Mucosa of gallbladder (tissue), 1 donor: ENCODE measurements at places on chromosomes 2 and 18.
A peak's percentile ranks its signal among the peaks of the same experiment; 100 is the strongest.

- DNase-seq: no peak
These were observed 29.1 kb downstream of the EMX1 start for GRCh38 chr2:72946466-72946865.

GRCh38 chr2:26970928-26971627, 641 bp downstream of the MAPRE3 start:
- DNase-seq: no peak

GRCh38 chr2:138115666-138116065, 151.4 kb downstream of the HNMT start:
- no peak for DNase-seq

DNA sequence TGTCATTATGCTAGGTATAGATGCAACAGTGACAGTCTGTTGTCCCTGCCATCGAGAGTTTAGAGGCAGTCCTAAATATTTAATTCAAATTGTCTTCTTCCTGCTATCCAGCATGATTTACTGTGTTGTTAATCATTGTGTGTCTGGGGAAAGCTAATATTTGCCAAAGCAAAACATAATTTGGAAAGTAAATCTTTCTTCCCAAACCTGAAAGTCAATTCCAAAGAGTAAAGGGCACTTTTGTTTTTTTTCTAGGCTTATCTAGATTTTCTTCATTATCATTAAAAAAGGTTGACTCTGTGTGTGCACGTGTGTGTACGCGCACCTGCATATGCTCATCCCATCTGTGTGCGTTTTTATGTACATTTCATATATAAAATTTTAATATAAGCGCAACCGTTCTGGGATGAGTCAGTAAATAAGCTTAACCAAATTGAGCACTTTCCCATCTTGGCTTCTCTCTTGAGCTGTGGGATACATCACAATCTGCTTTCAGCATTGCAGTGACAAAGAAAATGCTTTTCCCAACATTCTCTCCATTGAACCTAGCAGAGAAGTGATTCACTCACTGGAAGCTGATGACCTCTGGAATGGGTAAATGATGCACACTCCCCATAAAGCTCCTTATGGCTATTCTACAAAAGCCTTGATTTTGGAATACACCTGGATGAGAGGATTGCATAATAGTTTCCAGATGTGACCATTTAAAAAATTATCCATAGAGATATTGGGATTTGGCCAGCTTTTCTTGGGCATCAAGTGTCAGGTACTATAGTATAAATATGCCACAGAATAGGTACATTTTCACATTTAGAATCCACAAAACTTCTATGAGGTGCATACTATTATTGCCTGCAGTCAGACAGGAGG, 488.4 kb downstream of the ADCYAP1 start:
- DNase-seq: no peak

- DNase-seq: no peak
These were observed 280.9 kb downstream of the NEDD4L start for GRCh38 chr18:58324824-58325480.

GRCh38 chr2:190637281-190637734, 11.6 kb upstream of the NAB1 start:
- no peak for DNase-seq

DNA sequence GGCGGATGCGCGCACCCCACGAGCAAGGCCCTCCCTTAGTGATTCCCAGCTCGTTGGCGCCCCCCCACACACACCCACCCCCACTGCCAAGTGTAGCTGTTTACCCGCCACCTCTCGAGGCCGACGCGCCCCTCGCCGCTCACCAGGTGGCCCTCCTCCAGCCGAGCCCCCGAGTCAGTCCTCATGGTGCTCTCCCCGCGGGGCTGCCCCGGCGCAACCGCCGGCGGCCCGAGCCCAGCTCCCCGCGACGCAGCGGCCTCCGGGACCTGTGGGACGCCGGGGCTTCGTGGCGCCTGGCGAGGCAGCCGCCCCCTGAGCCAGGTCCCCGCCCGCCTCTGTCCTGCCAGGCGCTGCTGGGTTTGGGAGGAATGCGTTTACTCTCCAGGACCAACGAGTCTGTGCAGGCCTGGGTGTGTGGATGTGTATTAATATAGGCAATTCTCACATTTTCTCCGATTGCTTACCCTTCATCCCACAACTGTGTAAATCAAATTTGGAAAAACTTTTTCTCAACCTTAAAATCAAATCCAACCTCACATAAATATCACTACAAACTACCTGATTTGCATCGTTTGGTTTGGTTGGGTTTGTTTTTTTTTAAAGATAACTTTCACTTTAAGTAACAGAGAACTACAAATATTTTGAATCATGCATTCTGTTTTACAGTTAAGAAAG, at the start of gene TMEM237:
TMEM237 (minus strand) TSS at position 288 of the 675 bp plus-strand sequence; CDS start at position 185, 103 bp downstream.
- DNase-seq: peak; percentile 29

DNA sequence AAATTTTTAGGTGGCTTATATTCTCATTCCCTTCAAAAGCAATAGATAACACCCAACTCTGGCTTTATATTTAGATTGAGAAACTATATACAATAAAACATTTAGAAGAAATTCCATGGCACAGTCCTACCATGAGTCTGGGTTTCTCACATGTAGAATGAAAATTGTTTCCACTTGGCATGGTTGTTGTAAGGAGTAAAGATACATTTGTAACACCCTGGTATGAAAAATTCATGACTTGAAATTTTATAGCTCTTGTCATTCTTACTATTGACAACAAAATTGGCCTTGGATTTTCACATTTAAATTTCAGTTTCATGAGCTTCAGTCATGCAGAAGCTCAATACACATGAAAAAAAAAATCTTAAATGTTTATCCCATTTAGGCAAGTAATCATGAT, 92.5 kb upstream of the CBLN2 start:
- DNase-seq: no peak

DNA sequence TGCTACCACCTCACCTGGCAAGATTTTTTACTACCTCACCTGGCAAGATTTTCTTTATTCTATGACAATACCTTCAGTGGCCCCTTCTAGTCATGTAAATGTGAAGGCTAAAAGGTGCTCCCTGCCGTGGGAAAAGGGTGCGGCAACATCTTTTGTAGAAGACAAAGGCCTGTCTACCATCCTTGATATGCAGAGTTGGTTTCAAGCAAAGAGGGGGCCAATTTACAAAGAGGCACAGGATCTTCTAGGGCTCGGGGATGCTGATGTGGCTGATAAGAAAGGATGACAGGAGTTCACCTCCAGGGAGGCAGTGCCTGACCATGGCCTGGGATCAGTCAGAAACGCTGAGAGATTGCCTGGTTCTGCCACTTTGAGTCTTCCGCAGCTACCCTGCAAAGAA, 165.4 kb upstream of the SLC1A4 start:
- DNase-seq: no peak

GRCh38 chr2:213451542-213452239, 167.4 kb downstream of the SPAG16 start:
- peak; percentile 42 for DNase-seq

DNA sequence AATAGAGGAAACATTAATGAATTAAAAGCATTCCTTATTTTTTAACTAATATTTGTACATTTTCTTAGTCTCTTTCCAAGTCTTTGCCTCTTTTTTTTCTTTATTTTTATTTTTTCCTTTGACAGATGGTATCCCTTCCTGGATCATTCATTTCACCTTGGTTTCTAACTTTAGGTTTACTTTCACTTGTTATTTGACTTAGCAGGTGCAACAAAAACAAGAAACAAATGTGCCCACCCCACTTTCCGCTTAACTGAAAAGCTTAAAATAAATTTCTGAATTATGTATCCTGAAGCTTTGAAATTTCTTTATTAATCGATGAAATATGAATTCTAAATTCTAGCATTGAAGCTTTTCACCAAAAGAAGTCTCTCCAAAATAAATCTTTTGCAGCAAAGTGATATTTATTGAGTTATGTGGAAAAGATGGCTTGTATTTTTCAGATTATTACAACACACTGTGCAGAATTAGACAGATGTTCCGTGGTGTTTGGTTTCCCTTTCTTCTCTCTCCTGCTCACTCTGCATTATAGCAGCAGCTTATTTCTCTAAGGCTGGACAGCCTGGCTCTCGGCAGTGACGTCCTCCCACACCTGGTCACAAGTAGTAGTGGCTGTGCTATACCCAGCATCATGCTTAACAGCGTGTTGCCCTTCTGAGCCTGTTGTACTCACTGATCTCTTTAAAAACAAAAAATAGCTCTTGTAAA, 99.1 kb upstream of the ZNF397 start:
- DNase-seq: no peak

- DNase-seq: no peak
These were observed 68.2 kb downstream of the LRATD1 start for GRCh38 chr2:14700753-14701152.

GRCh38 chr18:78006006-78006773, 756.5 kb downstream of the GALR1 start:
- no peak for DNase-seq

GRCh38 chr2:173393186-173393585, 38.5 kb downstream of the CDCA7 start:
- no peak for DNase-seq

- no peak for DNase-seq
These were observed 48.9 kb downstream of the TGIF1 start for GRCh38 chr18:3498698-3499471.

- no peak for DNase-seq
These were observed 3.5 kb downstream of the TEX261 start for GRCh38 chr2:70991142-70991541.

DNA sequence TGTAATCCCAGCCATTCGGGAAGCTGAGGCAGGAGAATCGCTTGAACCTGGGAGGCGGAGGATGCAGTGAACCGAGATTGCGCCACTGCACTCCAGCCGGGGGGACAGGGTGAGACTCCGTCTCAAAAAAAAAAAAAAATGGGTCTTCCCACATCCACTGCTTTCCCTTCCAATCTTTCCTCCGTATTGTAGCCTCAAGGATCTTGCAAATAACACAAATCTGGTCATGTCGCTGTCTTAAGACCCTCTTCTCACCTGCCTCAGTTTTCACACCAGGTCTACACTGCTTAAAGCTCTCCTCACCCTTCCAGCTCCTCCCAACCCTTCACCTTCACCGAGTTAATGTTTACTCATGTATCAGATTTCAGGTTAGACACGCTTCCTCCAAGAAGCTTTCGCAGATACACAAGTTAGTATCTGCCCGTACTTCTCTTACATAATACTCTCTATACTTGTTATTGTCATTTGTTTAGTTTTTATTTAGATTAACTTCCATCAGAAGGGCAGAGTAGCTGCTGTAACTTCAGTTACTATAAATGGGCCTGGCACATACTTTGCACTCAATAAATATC, 1.5 kb downstream of the IER3IP1 start:
- DNase-seq: peak; percentile 13

DNA sequence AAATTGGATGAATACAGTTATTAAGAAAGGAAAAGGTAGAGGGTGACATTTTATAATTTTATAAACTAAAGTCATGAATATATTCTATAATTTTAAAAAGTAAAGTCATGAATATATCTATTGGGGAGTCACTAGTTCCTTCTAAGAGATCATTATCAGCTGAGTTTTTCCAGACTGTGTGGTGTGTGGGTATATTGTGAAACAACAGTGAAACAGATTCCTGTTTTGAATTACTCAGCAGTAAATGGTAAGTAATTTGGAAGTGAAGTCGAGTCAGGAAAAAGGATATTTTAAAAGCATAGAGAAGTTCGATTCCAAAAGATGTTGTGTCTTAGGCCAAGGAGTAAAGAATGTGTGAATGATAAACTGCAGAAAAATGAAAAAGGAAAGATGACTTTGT, 1018.2 kb upstream of the NXPH2 start:
- DNase-seq: no peak

- DNase-seq: no peak
These were observed 160.5 kb upstream of the STK17B start for GRCh38 chr2:196331851-196332250.

GRCh38 chr18:76452357-76452756, 42.7 kb downstream of the ZNF516 start:
- no peak for DNase-seq

GRCh38 chr2:212173331-212173730, 365.3 kb downstream of the ERBB4 start:
- DNase-seq: no peak

DNA sequence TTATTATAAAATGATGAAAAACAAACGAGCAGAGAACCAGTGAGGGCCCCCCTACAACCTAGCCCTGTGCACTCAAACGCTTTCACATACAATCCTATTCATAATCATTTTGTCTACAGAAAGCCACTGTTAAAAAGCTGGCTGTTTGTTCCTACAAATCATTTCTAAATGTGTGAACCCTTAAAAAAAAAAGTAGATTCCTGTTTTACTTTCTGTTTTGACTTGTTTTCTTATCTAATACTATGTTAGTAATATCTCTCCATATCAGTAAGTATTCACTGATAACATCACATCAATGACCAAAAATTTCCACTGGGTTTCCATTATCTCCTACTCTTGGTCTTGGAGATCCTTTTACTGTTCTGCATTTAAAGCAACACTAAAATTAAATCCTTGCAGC, 128.8 kb upstream of the TTC39C start:
- DNase-seq: no peak

GRCh38 chr2:120763931-120764330, 28.3 kb downstream of the GLI2 start:
- no peak for DNase-seq

- DNase-seq: no peak
These were observed 78.6 kb downstream of the SCG2 start for GRCh38 chr2:223523551-223524001.
